ENCODE measurements at places on chromosomes 16 and 17. TPM values are rescaled to one million over a fixed set of nuclear protein-coding genes. Genes with fewer than 3 reads are reported as not detected.

The ABCC3 gene
- polyA plus RNA-seq: 15.4 TPM

The CHST5 gene
- 0.26 TPM for polyA plus RNA-seq

The ZNF469 gene
- polyA plus RNA-seq: 0.98 TPM

The RAPGEFL1 gene
- 13.6 TPM for polyA plus RNA-seq

The SPIRE2 gene
- 11.5 TPM for polyA plus RNA-seq

The NAGS gene
- 6.5 TPM for polyA plus RNA-seq

The ZNF624 gene
- 5.6 TPM for polyA plus RNA-seq

The SMG6 gene
- polyA plus RNA-seq: 68.7 TPM

The C1QTNF1 gene
- polyA plus RNA-seq: 22.5 TPM

The SPN gene
- polyA plus RNA-seq: 3.2 TPM

The TMC7 gene
- polyA plus RNA-seq: 33.0 TPM

The PPY gene
- polyA plus RNA-seq: 0.99 TPM

The AHSP gene
- polyA plus RNA-seq: 5.6 TPM

The KIF18B gene
- 4.7 TPM for polyA plus RNA-seq
